ENCODE measurements at places on chromosomes 3 and 15. TPM values are rescaled to one million over a fixed set of nuclear protein-coding genes. Genes with fewer than 3 reads are reported as not detected.

The CBLB gene
- 140 TPM for total RNA-seq

DNA sequence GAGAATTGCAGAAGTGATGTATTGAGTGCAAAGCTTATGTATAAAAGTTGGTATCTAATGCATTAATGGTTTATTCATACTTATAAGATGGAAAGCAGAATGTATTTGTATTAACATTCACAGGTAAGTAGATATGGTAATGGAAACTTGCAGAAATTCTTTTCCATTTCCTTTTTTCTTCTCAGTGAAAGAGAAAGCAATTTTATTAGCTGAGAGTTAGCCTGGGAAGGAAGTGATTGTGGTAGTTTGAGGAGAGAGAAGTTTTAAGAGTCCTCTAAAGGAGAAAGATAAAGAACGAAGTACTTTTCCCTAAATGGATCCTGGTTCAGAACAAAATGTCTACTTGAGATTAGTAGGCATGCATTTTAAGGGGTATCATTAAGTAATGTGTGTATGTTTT, 60.1 kb upstream of the OSTN start:
- DNase-seq = no peak

GRCh38 chr15:40344217-40344616, 3.5 kb upstream of the CCDC9B start:
- DNase-seq = no peak

The ACTC1 gene
- total RNA-seq = 0.94 TPM

- no peak for DNase-seq
Observed at GRCh38 chr3:134336587-134336986, 37.7 kb downstream of the AMOTL2 start.

The CHRNA7 gene
- total RNA-seq = 1.5 TPM

All from sciatic nerve (tissue), 2 donors.